KBM-7 (cell line): ENCODE measurements at places on chromosomes 3 and 15.

DNA sequence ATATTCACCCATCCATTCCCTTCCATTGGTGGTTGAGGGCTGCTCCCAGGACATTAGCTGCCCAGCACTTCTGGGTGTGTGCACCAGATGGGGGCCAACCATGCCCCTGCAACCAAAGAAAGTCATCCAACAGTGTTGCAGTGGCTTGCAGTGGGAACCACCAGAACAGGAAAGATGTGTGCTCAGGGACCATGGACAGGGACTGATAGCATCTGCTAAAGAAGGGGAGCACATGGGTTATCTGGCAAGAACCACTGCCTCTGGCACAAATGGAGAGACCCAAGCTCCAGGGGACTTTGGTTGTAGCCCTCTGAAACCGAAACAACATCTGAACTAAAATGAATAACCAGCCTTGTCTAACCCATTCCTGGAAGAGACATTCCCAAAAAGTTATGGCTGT is 8.1 kb downstream of the DCLK3 start:
- DNase-seq = no peak

GRCh38 chr3:178850450-178851190 is 221.0 kb downstream of the ZMAT3 start:
- no peak for DNase-seq

DNA sequence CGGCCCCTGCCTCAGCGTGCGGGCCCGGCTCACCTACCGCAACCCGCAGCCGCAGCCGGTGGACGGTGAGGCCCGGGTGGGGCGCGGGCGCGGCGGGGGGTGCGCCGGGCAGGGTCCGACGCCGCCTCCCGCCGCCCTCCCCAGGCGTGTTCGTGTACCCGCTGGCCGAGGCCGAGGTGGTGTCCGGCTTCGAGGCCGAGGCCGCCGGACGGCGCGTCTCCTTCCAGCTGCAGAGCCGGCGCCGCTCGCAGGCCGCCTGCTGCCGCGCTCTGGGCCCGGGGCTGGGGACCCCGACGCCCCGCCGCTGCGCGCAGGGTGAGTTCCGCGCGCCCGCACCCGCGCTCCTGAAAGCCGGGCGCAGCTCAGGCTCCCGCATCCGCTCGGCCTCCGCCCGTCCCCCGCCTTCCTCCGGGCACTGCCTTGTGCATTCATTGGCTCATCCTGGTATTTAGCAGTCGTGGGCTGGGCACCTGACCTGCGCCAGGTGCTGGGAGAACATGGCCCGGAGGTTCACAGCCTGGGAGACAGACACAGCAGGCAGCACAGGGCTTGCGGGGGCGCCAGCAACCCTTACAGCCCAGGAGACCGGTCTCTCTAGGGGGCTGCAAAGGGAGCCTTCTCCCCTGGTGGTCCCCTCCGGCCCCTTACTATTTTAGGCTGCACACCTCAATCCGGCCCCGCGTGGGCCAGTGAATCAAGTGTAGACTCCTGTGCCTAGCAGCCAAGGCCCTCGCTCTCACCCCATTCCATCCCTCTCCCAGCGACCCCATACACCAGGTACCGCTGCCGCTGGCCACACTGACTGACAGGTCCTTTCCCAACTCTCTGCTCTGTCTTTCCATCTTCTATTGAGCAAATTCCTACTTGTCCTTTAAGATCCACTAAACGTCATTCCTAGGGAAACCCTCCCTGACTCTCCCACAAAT is 1.5 kb downstream of the VWA5B2 start:
- DNase-seq = no peak

- DNase-seq = no peak
Observed at GRCh38 chr3:145623349-145623748, 537.6 kb downstream of the PLOD2 start.

DNA sequence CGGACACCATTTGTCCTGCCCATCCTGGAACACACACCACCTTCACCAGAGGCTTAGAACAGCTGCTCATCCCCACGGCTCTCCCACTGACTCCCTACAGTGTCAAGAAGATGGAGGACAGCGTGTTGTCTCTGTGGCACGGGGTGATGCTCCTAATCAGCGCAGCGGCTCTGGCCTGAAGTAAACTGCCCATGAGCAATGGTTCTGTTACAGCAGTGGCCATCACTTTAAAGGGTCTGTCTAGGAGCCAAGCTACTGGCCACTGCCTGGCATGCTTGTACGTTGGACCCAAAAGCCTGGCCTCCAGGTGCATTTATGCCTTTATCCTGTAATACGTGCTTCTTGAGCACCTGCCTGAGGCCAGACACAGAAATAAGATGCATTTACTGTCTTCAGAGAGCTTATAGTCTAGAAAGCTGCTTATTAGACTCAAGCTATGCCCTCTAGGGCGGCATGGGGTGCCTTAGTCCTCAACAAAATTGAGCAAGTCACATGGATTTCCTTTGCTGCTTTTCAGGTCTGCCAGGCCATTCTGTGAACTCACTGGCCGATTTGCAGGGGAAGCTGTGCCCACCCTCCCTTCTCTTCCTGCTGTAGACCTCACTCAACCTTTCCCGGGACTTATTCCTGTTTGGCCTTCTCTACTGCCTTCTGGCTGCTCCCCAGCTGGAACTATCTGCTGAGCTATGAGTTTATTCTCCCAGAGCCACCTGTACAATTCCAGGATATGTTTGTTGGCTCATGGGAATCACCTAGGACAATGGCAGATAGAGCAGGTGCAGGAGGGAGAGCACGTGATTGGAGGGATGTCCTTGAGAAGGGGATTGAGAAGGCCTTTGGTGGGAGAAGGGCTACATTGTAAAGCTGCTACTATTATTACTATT is 51.9 kb downstream of the STARD5 start:
- DNase-seq = no peak

GRCh38 chr3:147462856-147463255 is 53.7 kb downstream of the ZIC1 start:
- no peak for DNase-seq

DNA sequence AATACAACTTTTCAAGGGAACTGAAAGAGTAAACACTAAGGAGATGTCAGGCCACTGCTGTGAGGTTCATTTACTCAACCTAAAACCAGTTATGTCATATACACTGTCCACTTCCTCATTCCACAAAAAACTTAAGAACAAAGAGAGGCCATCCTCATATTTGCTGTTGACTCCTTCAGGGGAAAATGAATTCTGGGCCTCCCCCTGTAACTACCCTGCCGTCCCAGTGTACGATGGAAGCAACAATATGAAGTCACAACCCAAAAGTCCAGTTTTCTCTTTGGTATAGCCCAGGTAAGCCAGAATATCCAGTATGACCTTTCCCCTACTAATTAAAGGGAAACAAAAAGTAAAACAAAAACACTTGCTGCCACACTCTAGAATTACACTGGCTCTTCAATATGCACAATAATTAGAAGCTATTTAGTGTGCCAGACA is 16.2 kb downstream of the CEP152 start:
- peak; percentile 65 for DNase-seq

DNA sequence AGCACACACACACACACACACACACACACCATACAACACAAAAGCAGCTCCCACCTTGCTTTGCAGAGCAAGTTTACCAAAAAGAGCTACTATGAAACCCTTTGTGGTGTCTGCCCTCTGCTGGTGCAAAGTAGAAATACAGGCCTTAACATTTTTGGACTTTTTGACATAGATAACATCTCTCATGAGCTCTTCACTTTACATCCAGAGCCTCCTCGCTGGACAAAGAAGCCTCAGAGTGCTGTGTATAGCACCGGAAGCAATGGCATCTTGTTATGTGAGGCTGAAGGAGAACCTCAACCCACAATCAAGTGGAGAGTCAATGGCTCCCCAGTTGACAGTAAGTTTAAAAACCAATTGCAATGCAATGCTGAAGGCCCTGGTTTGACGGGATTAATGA is 157.9 kb downstream of the CHL1 start:
- DNase-seq = peak; percentile 74

DNA sequence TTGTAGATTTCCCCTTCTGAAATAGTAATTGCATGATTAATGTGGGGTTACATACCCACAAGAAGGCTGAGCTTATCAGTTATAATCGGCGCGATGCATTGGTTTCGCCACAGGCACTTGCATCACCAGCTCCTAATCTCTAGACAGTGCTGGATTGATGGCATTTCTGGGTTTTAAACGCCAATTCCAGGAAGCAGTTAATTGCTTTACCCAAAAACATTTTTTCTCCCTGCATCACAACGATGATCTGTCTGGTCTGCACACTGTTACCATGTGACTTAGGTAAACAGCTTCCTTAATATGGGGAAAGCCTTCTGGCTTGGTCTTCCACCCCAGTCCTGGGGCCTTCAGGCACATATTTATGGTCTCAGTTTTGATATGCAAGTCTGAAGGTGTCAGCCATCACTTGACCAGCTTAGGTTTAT is 70.0 kb upstream of the HEG1 start:
- DNase-seq = peak; percentile 63

DNA sequence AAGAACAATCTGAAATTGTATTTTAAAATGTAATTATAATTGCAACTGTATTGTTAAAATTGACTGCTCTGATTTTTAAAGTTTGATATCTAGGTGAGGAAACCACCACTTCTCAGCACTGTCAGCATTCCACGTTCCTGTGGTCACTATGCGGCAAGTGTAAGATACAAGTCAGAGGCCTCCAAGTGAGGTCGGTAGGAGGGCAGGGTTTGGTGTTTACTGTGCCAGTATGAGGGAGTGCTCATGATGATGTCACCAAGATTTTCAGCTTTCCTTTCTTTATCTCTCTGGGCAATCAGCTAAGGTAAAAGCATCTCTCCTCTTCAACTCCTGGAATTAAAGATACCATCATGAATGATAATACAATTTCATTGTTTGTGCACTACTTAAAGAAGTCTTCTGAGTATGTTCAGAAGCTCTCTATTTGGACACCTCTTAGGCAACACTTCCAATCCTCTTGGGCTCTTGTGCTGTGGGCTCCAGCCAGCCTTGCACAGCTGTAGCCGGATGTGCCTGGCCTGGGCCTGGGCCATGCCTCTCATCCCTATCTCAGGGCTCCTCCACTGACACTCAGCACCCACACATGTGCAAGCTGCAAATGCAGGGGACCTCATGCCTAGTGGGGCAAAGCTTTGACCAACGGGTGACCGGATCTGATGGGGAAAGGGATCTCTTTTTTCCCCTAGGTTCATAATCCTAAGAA is 42.9 kb downstream of the CCR3 start:
- no peak for DNase-seq

DNA sequence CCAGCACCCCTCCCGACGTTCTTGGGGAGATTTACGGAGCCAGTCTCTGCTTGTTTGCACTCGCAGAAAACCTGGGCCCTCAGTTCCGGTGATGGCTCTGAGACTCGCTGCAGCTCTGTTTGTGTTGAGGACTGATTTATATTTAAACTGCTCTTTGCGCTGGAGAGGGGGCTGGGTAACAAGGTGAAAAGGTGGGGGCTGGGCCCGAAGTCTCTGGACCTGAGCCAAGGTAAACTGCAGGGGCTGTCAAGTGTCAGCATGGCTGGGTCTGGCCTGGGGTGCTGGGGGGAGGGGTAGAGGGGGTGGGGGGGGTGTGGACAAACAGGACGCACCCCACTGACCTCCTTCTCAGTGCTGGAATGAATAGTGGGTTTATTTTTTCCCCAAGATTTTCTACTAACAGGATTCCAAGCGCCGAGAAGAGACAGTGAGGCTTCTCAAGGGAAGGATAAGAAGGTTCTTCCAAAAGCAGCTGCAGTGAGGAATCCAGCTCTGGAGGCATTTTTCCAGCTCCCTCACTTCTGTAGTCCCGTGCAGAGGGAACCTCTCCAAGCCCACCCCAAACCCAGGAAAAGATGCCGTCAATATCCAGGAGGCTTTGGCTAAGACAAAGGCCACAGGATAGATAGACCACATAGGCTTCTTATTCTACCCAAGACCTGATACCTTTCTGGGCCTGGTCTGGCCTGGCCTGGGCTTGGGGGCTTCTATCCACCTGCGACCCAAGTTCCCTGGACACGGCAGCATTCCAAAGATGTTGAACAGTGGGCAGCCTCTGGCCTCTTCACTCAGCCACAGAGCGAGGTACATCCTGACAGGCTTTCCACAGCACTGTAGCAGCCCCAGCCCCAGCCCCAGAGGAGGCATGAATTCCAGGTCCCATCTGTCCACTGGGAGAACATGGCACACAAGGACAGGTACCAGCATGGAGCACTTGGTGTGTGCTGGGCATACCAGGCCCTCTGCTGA is 938 bp upstream of the SLCO2A1 start:
- no peak for DNase-seq

DNA sequence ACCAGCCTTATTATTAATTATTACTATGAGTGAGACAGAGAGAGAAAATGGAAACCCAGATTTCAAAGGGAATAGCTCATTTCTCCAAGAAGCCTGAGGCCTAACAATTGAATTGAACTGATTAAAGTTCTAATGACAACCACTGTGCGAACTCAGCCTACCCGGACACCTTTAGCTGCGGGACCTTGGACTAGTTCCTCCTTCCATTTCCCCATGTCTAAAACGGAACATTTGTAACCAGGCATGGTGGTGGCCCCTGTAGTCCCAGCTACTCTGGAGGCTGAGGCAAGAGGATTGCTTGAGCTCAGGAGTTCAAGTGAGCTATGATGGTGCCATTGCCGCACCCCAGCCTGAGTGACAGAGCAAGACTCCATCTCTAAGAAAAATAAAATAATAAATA is 16.4 kb upstream of the RTP2 start:
- no peak for DNase-seq
